Colonic mucosa (tissue), 4 donors: ENCODE measurements at places on chromosomes 3 and 15.
A peak's percentile ranks its signal among the peaks of the same experiment; 100 is the strongest.

GRCh38 chr15:81166636-81167305 lies 29.9 kb upstream of the IL16 start:
- DNase-seq = no peak

- DNase-seq = no peak
Observed at GRCh38 chr3:16192176-16192811, 17.8 kb downstream of the GALNT15 start.

- DNase-seq = no peak
Observed at GRCh38 chr3:120218981-120219380, 66.0 kb downstream of the GPR156 start.

DNA sequence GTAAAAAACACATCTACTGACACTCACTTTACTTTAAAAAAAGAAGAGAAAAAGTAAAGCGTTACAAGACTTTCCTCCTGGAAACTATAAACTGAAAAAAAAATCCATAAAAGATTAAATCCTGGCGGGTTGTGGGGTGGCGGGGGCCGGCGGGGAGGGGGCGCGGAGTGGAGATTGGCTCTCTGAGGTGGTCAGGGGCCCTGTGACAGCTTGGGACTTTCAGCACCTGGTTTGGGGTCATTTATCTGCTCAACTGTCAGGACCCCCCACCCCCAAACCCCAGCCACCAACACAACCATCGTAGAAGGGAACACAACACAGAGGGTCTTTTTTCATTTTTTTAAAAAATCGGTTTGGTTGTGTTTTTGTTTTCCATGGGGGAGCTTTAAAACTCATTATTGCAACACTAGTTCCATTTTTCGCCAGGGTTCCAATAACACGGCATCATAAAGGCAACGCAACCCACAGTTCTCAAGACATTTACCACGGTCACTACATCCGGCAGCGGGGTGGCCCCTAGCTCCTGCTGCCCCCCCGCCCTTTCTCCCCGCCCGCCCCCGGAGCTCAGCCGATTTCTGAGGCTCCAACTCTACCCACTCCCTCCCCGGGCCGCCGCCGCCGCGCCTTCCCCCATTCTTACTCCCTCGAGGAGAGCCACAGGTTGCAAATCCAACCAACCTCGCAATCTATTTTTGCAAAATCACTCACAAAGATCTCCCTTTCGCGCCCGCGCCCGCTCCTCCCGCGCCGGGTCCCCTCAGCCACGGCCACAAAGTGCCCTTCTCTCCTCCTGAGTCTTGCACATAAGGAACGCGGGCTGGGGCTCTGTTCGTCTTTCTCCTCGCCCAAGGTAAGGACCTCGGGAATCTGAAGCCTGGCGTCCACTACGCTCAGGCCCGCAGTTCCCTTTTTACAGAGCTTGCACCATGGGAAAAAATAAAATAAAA lies 1.8 kb downstream of the BCL6 start:
- peak; percentile 65 for DNase-seq

DNA sequence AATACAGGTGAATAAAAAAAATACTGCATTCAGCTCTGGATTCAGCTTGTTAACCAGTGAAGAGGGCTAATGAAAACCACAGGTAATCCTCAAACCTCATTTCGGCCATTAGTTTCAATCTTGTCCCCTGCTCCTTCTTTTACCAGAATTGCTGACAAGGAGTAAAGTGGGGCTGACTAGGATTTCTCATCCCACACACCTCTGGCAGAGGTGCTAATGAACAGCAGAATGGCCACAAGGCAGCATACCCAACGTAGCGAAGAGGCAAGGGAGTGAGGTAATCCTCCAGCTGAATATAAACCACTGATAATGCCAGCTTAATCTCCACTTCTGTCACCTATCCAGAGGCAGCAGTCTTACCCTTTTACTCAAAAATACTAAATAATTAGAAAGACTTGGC lies 248.8 kb upstream of the CDIN1 start:
- DNase-seq = no peak

- DNase-seq = peak; percentile 48
Observed at GRCh38 chr3:169389925-169390253, 273.6 kb downstream of the MECOM start.

DNA sequence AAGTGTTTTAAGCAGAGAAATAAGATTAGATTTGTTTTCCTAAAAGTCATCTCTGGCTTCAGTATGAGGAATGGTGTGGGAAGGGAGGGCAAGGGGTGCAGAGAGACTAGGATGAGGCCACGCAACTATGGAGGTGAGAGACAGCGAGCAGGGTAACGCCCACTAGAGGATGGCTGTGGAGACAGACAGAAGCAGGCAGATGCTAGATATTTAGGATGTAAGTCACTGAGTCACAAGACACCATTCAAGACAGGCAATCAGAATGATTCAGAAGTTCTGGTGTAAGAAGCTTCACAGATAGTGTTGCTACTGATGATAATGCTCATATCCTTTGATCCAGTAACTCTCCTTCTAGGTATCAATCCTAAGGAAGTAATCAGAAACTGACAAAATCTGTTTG lies 19.1 kb downstream of the HSPBAP1 start:
- DNase-seq = no peak

GRCh38 chr15:58038426-58039078 lies 27.0 kb downstream of the ALDH1A2 start:
- peak; percentile 58 for DNase-seq

DNA sequence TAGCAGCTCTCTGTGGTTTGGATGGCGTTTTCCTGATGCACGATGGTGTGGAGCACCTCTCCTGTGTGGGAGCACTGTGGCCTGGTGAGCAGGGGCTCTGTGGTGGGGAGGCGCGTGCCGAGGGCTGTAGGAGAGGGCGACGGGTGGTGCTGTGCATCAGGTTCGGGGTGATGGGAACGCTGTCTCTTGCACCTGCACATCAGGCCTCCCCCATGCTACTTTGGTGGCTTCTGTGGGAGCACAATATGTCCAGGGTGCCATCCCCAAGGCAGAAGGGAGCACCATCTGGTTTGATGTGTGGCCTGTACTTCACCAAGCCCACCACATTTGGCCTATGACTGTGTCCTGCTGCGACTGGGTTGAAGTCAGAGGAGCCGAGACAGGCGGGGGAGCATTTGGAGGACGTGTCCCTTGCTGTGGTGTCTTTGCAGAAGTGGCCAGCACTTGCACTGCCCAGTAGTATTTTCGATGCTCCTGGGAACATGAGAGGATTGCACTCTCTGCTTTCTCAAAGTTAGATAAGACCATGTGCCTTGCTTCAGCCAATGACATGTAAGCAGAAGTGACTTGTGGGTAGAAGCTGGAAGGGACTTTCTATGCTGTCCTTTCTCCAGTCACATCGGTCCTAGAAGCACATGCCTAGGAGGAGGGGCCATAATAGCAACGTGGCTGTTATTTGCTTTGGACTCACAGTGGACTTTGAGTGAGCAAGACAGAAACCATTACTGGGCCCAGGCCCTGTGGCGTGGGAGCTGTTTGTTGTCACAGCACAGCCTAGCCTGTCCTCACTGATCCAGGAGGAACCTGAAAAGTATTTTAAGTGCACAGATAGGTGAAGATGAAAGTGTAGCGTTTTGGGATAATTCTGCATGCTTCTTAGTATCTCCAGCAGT lies 72.1 kb downstream of the APBA2 start:
- no peak for DNase-seq

DNA sequence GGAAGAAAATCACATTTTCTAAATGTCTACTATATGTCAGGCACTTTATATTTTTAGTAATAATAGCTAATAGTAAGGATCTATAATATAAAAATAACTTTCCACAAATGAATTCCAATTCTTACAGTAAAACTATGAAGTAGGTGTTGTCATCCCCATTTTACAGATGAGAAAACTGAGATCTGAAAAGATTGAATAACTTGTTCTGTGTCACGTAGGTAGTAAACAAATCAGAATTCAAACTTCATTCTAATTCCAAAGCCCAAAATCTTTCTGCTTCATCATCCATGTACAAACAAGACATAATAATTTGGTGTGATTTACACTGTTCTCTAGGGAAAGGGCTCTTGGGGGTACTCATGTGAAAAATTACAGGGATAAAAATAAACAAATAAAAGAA lies 130.3 kb downstream of the THRB start:
- DNase-seq = no peak

DNA sequence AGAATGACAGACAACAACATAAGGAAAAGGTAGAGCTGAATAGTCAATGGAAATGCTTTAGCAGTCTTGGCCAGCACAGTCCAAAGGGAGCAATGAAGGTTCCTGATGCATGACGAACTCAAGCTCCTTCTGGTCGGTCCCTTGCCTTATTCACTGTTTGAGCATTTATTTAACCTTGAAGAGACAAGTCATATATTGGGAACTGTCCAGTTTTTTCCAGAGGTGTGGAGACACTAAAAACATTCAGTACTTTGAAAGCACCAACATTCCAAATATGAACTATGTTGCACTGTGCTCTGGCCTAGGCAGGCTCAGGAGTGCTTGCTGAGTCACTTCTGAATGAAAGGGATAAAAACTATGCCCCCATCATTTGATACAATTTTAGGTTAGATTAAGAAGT lies 384.8 kb downstream of the MECOM start:
- no peak for DNase-seq

GRCh38 chr3:127701280-127701911 lies 28.6 kb downstream of the ABTB1 start:
- DNase-seq = no peak

- peak; percentile 20 for DNase-seq
Observed at GRCh38 chr3:196423044-196423781, 9.0 kb downstream of the UBXN7 start.

DNA sequence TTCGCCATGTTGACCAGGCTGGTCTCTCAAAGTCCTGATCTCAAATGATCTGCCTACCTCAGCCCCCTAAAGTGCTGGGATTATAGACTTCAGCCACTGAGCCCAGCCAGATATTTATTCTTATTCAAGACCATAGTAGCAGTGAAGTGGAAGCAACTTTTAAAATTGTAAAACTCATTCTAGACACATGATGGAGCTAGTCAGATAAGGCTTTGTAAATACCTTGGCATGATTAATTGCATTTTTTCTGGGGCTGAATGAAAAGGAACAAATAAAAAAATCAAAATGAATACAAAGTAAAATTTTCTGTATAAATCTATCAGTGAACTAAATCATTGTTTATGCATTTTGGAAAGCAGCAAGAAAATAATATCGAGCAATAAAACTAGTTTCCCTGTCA lies 4.1 kb upstream of the MYO1E start:
- no peak for DNase-seq

DNA sequence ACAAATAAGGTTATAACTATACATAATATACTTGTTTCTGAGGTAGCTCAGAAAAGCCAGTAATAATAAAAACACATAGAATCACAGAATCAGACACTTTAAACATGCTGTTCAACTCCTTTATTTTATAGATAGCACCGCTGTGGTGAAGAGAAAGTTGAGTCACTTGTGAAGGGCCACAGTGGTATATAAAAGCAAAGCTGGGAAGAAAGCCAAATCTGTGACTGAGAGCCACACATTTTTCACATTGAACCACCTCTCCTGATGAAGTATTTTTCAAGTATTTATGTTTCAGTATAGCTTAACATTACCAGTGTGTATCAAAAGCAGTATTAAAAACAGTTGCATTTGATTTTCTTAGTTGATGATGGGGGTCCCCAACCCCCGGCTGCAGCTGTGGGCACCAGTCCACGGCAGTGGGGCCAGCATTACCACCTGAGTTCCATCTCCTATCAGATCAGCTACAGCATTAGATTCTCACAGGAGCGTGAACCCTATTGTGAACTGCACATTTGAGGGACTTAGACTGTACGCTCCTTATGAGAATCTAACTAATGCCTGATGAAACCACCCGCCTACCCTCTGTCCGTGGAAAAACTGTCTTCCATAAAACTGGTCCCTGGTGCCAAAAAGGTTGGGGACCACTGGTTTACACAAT lies 46.2 kb downstream of the TBL1XR1 start:
- DNase-seq = no peak

GRCh38 chr15:81573098-81573746 lies 199.2 kb upstream of the TMC3 start:
- DNase-seq = no peak

- DNase-seq = no peak
Observed at GRCh38 chr3:71784914-71785531, at the start of gene PROK2. Gene PROK2, minus strand, starts transcription at chr3:71785148. Its CDS starts 96 bp downstream, at chr3:71785052.

- no peak for DNase-seq
Observed at GRCh38 chr3:69320871-69321271, 65.0 kb downstream of the FRMD4B start.

GRCh38 chr3:108471426-108471825 lies 39.0 kb downstream of the MYH15 start:
- DNase-seq = no peak

DNA sequence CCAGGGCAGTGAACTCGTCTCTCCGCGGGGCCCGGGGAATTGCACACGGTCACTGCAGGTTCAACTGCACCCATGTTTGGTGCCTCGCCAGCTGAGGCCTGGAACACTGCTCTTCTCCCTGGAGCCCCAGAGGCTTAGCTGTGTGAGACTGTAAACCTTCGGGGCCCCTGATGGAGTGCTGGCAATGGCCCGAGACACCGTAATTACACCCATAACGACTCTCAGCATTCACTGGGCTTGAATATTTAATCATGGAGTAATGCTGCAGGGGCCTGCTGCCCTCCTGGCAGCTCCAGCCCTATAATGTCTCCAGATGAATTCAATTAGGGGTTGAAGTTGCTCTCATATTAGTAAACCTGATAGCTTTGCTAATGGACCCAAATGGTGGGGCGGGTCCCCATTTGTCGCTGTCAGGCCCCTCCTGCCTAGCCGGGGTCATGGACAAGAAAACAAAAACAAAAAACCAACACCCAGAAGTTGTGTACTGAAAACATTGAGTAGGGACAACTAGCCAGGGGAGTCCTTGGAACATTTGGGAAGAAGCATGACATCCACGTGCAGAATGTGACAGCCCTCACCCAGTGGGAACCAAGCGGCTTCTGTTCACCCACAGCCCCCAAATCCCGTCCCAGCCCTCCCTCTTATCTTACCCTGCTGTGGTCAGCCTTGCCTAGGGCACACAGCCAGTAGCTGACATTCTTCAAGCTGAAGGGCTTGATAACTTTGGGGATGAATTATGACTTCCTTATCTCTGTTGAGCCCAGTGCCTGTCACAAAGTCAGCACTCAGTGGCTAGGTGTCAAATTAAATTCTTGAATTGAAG lies 74.3 kb upstream of the SCN5A start:
- no peak for DNase-seq

GRCh38 chr3:184927796-184928315 lies 115.9 kb downstream of the VPS8 start:
- DNase-seq = no peak

DNA sequence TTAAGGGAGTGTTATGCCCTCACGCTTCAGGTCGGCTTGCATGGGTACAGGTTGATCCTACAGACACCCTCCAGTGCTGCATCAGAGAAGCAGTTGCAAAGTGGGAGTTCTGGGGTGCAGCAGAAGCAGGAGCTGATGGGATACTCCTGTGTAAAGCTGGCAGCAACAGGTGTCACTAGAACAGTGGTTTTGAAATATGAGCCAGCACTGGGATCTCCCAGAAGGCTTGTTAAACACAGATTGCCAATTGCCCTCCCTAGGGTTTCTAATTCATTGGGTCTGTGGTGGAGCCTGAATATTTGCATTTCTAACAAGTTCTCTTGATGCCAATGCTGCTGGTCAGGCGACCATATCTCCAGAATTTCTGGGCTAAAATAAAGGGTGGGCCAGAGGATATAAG lies 350.4 kb downstream of the CLSTN2 start:
- no peak for DNase-seq

- DNase-seq = no peak
Observed at GRCh38 chr3:128113817-128114794, 9.5 kb downstream of the RUVBL1 start.

GRCh38 chr3:193827871-193828270 lies 234.9 kb downstream of the OPA1 start:
- DNase-seq = no peak

- DNase-seq = no peak
Observed at GRCh38 chr15:98581715-98582114, 66.6 kb upstream of the IGF1R start.

GRCh38 chr3:14236902-14237301 lies 58.3 kb downstream of the LSM3 start:
- DNase-seq = peak; percentile 14
